ENCODE measurements at places on chromosomes 5 and 9.

DNA sequence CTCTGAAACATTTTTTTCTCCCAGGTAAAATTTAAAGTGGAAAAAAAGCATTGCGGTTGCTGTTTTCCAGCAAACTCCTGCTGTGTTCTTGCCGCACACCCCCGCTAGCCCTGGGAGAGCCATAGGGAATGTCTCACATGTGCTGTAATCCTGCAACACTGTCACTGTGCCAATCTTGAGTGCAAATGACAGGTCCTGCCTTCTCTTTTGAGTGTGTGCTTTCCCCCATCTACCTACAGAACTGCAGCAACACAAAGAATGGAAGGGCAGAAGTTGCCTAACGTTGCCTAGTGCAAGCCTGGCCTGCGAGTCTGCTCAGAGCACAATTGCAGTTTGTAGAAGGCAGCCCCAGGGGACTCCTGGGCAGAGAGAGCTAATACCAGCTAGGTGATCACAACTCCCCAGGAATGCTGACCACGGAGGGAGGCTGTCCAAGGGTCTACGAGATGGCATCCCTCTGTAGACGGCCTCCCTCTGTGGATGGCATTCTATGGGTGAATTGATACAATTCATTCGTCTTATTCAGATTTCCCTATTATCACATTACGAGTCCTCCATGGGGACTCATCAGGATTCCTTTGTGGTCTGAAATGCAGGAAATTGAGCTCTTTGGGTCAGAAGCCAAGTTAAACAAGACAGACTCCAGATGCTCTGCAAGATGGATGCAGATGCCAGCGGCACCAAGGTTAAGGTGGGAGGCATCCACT lies 172.6 kb upstream of the S1PR3 start:
- no peak overlapping the region for H3K27ac ChIP-seq
- H3K27me3 ChIP-seq, result peaks cover 13% of the 10 kb centered on the region
- no peak overlapping the region for H3K4me3 ChIP-seq
- no peaks in the 10 kb centered on the region for H3K4me1 ChIP-seq
- DNase-seq, result no peak

DNA sequence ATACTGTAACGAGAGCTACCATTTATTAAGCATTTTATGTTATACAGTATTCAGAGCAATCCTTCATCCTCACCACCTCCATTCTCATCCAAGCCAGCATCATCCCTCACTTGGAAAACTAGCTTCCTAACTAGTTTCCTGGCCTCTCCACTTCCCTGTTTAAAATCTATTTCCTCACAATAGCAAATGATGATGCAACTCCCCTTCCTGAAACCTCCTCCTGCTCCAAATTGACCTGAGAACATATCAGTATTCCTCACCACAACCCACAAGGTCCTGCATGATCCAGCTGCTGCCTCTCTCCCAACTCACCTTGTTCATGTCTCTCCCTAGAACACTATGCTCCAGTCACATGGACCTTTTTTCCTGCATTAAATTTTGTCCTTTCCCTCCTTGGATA lies 4.3 kb upstream of the SLC36A2 start:
- no peaks in the 10 kb centered on the region for H3K36me3 ChIP-seq
- no peak for DNase-seq
- H3K27me3 ChIP-seq, result peaks cover 17% of the 10 kb centered on the region
- no peak overlapping the region for H3K4me3 ChIP-seq
- H3K4me1 ChIP-seq, result no peaks in the 10 kb centered on the region

DNA sequence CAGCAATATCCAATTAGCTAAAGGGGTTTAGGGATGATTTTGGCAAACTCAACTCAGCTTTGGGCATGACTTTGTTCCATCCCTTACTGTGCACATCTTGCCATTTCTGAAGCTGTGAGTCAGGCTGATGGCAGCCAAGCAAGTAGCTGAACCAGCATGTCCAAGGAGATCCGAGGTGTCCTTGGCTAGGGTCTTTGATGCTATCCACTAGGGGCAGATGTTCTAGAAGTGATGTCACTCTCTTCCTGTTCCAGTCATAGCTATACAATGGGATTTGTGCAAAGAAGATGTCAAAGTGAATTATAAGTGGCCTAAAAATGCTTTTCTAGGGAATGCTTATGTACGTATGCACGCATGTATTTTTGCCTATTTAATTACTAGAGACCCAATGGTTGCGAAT lies 160.8 kb upstream of the PAPPA start:
- no peaks in the 10 kb centered on the region for H3K36me3 ChIP-seq
- H3K4me1 ChIP-seq, result no peaks in the 10 kb centered on the region
- no peak overlapping the region for H3K4me3 ChIP-seq
- H3K27me3 ChIP-seq, result no peaks in the 10 kb centered on the region

GRCh38 chr9:100202806-100203205 lies 103.8 kb downstream of the INVS start:
- H3K36me3 ChIP-seq, result no peaks in the 10 kb centered on the region
- no peak overlapping the region for H3K4me3 ChIP-seq
- H3K27ac ChIP-seq, result no peak overlapping the region
- H3K27me3 ChIP-seq, result no peaks in the 10 kb centered on the region

DNA sequence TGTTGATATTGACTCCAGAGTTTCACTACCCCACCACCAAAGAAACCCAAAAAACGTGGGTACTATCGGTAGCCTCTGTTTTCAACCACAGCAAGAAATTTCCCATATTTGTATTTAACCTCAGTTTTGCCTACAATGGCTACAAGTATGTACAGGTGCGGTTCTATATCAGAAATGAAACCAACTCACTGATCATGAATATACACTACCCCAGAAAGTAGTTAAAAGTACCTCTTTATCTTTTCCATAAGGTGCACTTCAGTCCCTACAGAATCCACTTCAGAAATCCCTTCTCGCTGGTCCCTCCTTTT lies 140.6 kb upstream of the SLC12A2 start:
- DNase-seq, result no peak
- H3K27me3 ChIP-seq, result no peaks in the 10 kb centered on the region

DNA sequence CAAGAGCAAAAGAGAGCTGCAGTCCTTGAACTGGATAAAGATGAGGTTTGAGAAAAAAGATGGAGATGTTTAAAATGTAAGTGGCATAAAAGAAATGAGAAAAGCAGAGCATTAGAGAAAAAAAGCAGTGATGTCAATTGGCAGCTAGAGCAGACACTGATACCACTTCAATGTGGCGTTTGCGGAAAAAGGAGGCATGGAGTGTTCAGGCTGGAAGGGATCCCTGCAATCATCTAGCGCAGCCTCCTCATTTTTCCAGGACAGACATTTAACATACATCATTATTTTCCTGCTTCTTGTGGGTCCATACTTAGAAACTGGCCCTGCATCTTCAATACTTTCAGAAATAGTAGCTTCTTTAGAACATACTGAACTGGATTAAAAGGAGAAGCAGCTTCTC lies 563.8 kb downstream of the PTPRD start:
- no peaks in the 10 kb centered on the region for H3K36me3 ChIP-seq
- H3K4me1 ChIP-seq, result no peaks in the 10 kb centered on the region
- H3K4me3 ChIP-seq, result no peak overlapping the region
- no peaks in the 10 kb centered on the region for H3K27me3 ChIP-seq
- no peak overlapping the region for H3K27ac ChIP-seq

- H3K4me1 ChIP-seq, result peaks cover 1% of the 10 kb centered on the region
- H3K36me3 ChIP-seq, result no peaks in the 10 kb centered on the region
- H3K4me3 ChIP-seq, result no peak overlapping the region
- no peak for DNase-seq
- peaks cover 24% of the 10 kb centered on the region for H3K27me3 ChIP-seq
- no peak overlapping the region for H3K27ac ChIP-seq
These were observed 5.9 kb downstream of the CDKN2A start for GRCh38 chr9:21988056-21988990.

- H3K27me3 ChIP-seq, result no peaks in the 10 kb centered on the region
- no peak for DNase-seq
- H3K36me3 ChIP-seq, result no peaks in the 10 kb centered on the region
- H3K4me3 ChIP-seq, result no peak overlapping the region
- H3K27ac ChIP-seq, result no peak overlapping the region
These were observed 36.0 kb downstream of the DOCK8 start for GRCh38 chr9:250625-251024.

DNA sequence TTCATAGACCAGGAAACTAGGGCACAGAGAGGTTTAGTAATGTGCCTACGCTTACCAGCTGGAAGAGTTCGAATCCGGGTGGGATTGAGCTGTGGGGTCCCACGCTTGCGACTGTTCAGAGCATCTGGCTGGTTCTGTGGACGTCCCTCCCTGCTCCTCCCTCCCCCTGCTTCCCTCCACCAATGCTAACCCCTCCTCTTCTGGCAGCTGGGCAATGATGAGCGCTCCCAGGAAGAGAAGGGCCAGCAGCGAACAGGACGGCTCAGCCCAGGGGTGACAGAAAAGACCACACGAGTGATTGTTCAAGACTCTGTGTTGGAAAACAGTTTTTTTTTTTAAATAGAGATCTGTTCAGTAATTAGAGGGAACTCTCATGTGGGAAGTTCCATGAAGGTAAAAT lies 6.9 kb downstream of the FAM163B start:
- H3K27ac ChIP-seq, result no peak overlapping the region
- H3K4me3 ChIP-seq, result no peak overlapping the region
- peaks cover 8% of the 10 kb centered on the region for H3K4me1 ChIP-seq
- peaks cover 11% of the 10 kb centered on the region for H3K27me3 ChIP-seq
- DNase-seq, result no peak
- no peaks in the 10 kb centered on the region for H3K36me3 ChIP-seq

DNA sequence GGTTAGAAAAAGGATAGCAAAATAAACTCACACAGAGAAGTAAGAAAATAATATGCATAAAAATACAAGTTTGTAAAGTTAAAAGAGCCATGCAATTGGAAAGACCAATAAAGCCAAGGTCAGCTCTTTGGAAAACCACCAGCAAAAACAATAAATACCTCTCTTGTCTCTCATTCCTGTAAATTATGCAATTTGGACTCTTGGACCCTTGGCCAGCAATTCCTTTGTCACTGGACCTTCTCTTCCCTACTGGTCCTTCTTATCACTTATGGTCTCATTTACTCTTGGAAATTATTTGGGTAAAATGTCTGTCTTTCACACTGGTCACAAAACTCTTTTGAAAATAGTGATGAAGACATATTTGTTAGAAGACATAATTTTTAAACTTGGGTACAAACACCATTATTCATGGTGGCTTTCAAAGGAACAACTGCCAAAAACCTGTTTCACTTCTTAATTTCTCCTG lies 379.5 kb downstream of the TMEM232 start:
- no peak for DNase-seq
- H3K27ac ChIP-seq, result no peak overlapping the region
- H3K4me3 ChIP-seq, result no peak overlapping the region
- H3K27me3 ChIP-seq, result no peaks in the 10 kb centered on the region
- H3K4me1 ChIP-seq, result no peaks in the 10 kb centered on the region

- H3K27me3 ChIP-seq, result no peaks in the 10 kb centered on the region
- no peaks in the 10 kb centered on the region for H3K36me3 ChIP-seq
- no peak overlapping the region for H3K27ac ChIP-seq
- no peaks in the 10 kb centered on the region for H3K4me1 ChIP-seq
- no peak overlapping the region for H3K4me3 ChIP-seq
These were observed 46.1 kb downstream of the SLC25A46 start for GRCh38 chr5:110784901-110785300.

- H3K36me3 ChIP-seq, result no peaks in the 10 kb centered on the region
- H3K27ac ChIP-seq, result no peak overlapping the region
- H3K4me1 ChIP-seq, result no peaks in the 10 kb centered on the region
- no peak overlapping the region for H3K4me3 ChIP-seq
- no peak for DNase-seq
- H3K27me3 ChIP-seq, result no peaks in the 10 kb centered on the region
These were observed 49.4 kb downstream of the FRMPD1 start for GRCh38 chr9:37700131-37700530.

DNA sequence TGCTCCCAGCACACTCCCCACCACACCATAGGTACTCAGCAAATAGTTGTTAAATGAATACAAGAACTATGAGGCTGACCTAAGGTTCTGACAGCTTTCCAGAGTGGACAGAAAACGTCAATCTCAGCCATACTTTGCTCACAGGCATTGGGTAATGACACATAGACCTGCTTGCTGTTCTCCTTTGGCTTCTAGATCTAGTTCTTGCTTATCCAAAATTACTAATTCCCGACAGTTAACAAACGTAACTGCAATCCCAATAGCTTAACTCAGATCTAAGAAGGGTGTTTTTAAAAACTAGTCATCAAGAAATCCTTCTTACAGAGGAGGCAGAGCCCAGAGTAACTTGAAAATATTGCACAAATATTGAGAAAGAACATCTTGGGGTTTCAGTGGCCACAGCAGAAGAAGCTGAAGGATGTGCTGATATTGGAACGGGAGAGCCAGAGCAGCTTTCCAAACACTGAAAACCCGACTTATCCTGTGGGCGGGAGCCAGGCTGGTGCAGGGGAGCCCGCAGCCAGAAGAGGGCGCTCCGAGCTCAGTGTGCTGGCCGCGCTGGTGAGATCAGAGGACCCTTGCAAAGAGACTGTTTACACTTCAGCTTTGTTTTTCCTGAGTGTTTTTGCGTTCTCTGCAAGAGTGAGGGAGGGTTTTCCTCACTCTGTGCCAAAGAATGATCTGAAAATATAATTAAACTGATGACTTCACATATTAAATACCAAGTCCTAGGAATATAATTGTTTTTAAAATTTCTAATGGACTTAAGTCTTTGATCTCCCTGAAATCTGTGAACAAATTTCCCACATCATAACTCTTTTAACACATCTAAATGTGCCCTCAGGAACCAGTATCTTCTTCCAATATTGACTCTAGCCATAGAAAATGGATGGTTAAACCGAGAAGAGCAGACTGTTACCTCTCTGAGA lies 30.3 kb downstream of the FGF1 start:
- H3K4me3 ChIP-seq, result no peak overlapping the region
- H3K27me3 ChIP-seq, result peaks cover 6% of the 10 kb centered on the region
- H3K4me1 ChIP-seq, result no peaks in the 10 kb centered on the region
- peak; percentile 58 for DNase-seq

- H3K4me1 ChIP-seq, result no peaks in the 10 kb centered on the region
- no peaks in the 10 kb centered on the region for H3K36me3 ChIP-seq
- peaks cover 2% of the 10 kb centered on the region for H3K27me3 ChIP-seq
These were observed 1.1 kb downstream of the LCN1 start for GRCh38 chr9:135522137-135522877.

GRCh38 chr5:142847898-142848790 lies 78.0 kb downstream of the ARHGAP26 start:
- no peaks in the 10 kb centered on the region for H3K36me3 ChIP-seq
- peaks cover 20% of the 10 kb centered on the region for H3K4me1 ChIP-seq
- no peak overlapping the region for H3K27ac ChIP-seq
- H3K4me3 ChIP-seq, result no peak overlapping the region
- no peaks in the 10 kb centered on the region for H3K27me3 ChIP-seq
- DNase-seq, result no peak

DNA sequence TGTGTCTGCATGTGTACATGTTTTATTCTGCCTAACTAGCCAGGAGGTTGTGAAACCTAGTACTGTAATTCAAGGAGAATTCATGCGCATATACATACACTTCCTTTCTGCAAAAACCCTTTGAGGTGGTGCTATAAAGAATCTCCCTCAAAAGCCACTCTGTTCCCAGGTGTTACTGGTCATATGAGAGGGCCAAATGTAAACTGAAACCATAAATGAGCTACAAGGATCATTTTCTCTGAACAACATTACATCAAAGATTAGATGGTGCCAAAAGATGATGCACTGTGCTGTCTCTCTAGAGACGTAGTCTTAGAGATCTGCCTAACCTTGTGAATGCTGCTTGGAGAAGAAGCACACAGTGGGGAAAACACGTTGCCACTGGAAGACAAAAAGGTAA lies 15.7 kb downstream of the NREP start:
- no peaks in the 10 kb centered on the region for H3K36me3 ChIP-seq
- no peaks in the 10 kb centered on the region for H3K27me3 ChIP-seq
- H3K4me3 ChIP-seq, result no peak overlapping the region
- no peak for DNase-seq
- H3K27ac ChIP-seq, result no peak overlapping the region

- no peaks in the 10 kb centered on the region for H3K4me1 ChIP-seq
- H3K36me3 ChIP-seq, result no peaks in the 10 kb centered on the region
- no peak overlapping the region for H3K4me3 ChIP-seq
- no peak overlapping the region for H3K27ac ChIP-seq
- H3K27me3 ChIP-seq, result peaks cover 3% of the 10 kb centered on the region
These were observed 150.4 kb upstream of the RAI14 start for GRCh38 chr5:34505731-34506130.

Data from CD4-positive, alpha-beta T cell (primary cell).